Activated T-helper 1 cell treated with anti-CD3 and anti-CD28 coated beads, Interleukin-12 subunit alpha, Interleukin-12 subunit beta, Interleukin-2, Interleukin-4 antibody, amounts not matched to agents 30 ng/mL and 10 ng/mL and 1 ng/mL, durations not matched to agents 14 hours and 24 hours and 36 hours (primary cell): ENCODE measurements at places on chromosomes 6 and 20.

- no peak for DNase-seq
Observed at GRCh38 chr20:4011226-4011975, 4.0 kb downstream of the RNF24 start.

GRCh38 chr6:56093776-56094175, 153.6 kb downstream of the COL21A1 start:
- no peak for DNase-seq

DNA sequence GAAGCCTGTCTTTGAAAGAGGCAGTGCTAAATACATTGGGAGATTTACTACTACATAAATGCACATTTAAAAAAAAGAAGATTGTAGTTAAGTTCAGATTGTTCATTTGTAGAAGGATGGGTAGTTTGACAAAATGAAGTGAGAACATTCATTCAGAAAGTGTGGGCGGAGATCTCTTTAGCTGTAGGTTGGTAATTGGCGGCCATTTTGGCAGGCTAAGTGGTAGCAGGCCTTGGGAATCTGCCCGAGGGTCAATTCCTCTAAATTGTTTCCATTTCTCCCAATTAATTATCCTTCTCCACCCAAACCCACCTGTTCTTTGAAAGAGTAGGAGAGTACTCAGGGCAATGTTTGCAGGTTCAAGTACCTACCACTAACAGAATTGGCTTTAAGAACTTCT, 17.9 kb downstream of the SOX4 start:
- no peak for DNase-seq

DNA sequence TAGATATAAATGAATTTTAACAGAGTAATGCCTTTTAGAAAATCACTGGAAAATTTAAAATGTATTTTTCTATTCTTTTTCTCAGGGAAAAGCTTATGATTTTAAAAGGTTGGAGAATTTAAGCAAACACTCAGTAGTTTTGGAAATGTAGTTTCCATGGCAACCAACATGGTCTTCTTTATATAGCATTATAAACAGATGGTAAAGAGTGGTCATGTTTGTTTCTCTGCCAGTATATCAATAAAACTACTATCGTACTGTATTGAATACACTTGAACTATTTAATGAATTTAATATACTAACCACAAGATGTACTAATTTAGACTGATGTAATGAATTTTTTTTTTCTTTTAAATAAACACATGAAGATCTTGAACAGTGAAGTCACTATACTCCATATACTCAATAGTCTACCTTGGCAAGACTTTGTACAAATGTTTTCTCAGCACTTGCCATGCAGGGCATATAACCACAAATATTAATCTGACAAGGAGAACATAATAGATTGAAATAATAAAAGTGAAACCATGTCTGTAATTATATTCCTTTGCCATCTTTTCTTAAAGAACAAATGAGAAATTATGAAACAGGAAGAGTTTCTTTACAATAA, 105.5 kb downstream of the PDSS2 start:
- no peak for DNase-seq

DNA sequence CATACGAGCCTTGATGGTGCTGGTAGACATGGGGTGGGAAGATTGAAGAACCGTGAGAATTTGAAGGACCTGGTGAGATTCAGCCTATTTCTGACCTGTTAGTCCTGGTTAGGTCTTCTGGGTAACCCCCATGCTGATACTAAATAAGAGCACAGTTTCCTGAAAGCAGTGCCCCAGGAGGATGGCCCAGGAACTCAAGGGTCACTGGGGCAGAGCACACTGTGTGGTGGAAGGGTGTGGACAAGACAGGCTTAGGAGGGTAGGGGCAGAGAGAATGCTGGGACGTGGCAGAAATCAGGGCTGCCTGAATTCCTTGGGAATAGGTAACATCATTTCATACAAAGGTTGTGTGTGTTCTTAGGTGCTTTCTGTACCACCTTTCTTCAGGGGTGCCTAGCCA, 31.9 kb upstream of the ENPP1 start:
- DNase-seq = no peak

GRCh38 chr20:36122931-36123288, 31.6 kb upstream of the EPB41L1 start:
- DNase-seq = no peak

GRCh38 chr6:56677559-56677958, 34.9 kb upstream of the DST start:
- no peak for DNase-seq

GRCh38 chr20:62647521-62648317, 5.4 kb downstream of the SLCO4A1 start:
- DNase-seq = no peak

DNA sequence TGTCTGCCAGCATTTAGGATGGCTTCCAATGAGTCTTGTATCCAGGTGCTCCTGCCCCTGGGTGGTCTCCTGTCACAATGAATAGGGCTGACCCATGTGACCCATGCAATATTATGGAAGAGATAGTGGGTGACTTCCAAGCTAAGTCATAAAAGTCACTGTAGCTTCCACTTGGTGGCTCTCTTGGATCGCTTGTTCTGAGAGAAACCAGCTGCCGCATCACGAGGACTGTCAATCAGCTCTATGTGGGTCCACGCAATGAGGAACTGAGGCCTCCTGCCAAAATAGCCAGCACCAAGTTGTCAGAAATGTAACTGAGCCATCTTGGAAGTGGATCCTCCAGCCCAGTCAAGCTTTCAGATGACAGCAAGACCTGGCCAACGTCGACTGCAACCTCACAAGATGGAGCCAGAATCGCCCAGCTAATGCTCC, 14.9 kb upstream of the MATN4 start:
- no peak for DNase-seq

GRCh38 chr20:33832103-33832804, 21.1 kb downstream of the CHMP4B start:
- DNase-seq = no peak

DNA sequence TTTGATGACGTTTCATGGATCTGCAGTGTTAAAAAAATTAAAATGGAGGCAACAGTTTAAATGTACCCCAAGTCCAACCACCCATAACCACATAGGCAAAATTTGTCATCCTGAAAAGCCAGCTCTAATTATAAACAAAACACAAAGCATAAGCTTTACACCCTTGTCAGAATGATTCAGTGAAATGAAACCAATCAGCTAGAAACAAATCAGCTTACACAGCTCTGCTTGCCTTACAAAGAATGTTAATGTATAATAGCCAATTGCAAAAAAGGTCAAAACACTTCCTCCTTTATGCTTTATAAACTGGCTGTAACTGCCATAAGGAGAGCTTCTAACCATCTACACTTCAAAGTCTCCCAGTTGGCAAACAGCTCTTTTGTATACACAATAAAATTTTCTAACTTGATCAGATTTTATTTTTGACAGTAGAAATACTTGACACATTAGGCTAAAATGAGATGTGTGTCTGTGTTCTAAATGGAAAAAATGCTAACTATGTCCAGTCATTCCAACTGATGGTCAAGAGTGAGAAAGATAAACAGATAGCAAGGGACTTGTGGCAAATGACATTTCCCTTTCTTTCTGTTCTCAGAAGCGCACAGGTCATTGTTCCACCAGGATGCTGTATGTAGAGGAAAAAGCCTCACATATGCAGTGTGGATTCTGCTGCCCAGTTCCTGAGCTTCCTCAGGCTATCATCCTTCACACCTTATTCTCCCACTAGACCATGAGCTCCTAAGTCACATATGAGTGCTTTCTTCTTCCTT, 344.3 kb upstream of the ID4 start:
- no peak for DNase-seq

- DNase-seq = no peak
Observed at GRCh38 chr20:63709149-63709527, 1.3 kb downstream of the ZGPAT start.

GRCh38 chr6:2790588-2791449, 25.6 kb downstream of the WRNIP1 start:
- DNase-seq = peak; percentile 46

- DNase-seq = no peak
Observed at GRCh38 chr6:136887953-136888352, 34.1 kb upstream of the SLC35D3 start.

DNA sequence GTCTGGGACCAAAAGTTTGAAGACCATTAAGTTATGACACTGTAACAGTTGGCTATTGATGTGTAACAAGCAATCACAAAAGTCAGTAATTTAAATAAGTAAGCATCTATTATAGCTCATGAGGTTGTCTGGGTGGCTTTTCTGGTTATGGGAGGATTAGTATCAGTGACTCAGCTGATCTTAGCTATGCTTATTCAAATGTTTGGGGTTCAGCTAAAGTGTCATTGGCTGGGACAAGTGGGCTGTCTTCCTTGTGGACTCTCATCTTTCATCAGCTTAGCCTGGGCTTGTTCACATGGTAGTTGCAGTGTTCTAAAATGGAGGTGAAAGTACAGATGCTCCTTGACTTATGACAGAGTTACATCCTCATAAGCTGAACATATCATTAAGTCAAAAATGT, 74.6 kb upstream of the LAMP5 start:
- DNase-seq = no peak

- DNase-seq = peak; percentile 48
Observed at GRCh38 chr6:159094444-159095252, 49.9 kb upstream of the TAGAP start.

- no peak for DNase-seq
Observed at GRCh38 chr6:94751641-94752329, 825.5 kb upstream of the MANEA start.

- DNase-seq = peak; percentile 14
Observed at GRCh38 chr6:5135788-5136376, 50.7 kb downstream of the PPP1R3G start.

GRCh38 chr6:7671581-7671980, 54.3 kb upstream of the BMP6 start:
- DNase-seq = no peak

DNA sequence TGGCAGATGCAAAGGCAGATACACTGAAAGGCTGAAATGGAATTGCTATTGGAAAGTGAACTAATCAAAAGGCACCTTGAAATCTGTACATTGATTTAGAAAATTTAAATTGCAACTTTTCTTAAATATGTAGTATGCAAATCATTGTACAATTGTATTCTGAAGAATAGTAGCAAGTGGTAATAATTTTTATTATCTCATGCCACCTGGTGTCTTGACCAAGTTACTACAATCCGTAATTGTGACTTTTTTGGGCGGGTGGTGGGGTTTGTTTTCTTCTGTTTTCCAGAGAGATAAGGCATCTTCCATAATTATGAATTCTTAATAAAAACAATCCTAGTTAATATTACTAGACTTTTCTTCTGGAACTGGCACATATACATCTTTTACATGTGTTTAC, 12.5 kb upstream of the BCKDHB start:
- no peak for DNase-seq

DNA sequence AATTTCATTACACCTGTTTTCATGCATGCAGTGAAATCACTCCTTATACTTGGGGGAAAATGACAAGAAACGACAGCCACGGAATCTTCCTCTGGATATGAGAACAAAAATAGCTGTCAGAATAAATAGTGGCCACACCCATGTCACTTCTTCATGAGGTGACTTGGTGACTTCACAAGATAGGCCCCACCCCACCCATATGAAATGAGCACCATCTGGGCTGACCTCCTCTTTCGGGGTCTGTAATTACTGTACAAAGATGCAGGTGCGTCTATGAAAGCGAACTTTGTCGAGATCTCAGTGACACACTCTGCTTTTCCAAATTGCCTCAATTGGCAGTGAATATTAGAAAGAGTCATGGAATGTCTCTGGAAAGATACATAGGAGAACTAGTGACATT, 184.2 kb upstream of the CCN2 start:
- no peak for DNase-seq

GRCh38 chr6:46407246-46407645, 84.0 kb downstream of the RCAN2 start:
- no peak for DNase-seq

GRCh38 chr20:40604416-40604815, 84.6 kb downstream of the MAFB start:
- DNase-seq = no peak

DNA sequence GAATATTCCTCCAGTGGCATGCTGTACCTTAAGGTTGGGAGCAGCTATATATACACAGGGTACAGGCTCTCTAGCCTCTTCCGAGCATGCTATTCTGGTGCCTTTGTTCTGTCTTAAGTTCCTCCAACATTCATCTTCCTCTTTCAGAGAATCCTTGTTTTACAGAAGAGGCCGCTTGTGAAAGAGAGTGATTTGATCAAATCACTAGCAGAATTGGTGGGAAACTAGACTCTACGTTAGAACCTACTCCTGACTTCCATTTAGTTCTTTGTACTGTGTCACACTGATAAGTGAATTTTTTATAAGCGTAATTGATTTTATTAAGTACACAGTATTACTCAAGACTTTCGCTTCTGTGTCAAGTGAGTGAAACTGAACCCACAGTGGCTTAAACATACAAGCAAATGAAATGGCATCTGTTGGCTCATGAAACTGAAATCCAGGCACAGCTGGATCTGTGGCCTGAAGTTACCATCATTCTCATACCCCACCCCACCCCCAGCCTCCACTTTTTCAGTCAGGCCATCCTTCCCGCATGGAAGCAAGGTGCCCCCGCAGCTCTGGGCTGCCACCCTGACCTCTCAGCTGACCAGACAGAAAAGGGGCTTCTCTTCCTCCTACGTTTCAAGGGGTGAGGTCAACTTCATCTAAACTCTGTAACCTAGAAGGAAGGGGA, 102.3 kb downstream of the RPP40 start:
- DNase-seq = no peak

DNA sequence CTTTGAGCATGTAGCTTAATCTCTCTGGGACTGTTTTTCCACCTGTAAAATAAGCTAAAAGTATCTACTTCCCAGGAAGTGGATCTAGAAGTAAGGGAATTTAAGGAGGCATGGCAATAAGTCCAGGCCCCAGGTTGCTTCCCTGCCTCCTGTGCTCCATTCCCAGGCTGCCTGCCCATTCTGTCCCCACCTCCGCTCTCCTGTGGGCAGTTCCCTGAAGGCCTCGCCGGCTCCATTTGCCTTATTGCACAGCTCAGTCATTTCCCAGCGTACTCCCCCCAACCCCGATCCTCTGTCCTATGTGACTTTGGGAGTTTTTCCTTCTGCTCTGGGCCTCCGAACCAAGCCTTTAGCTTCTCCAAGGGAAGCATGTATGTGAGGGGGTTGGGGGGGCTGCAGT, 4.6 kb downstream of the SLC29A1 start:
- DNase-seq = no peak

DNA sequence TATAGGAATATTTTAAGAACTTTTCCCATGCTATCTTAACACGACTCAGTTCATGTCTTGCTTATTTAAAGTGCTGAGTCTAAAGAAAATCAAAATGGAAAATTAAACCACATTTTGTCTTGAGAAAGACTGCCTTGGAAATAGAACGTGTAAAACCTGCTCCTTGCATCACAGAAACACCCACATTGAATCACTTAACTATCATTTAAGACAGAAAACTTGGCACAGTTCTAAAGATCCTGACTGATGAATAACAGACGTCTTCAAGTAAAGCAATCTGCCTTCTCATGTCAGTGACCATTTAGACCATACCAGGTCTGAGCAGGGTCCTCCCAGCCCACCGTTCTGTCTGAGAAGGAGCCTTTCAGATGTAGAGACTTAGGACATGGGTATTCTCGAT, 7.4 kb downstream of the PERP start:
- DNase-seq = no peak

- no peak for DNase-seq
Observed at GRCh38 chr6:167761794-167762258, 64.9 kb upstream of the AFDN start.
